ENCODE measurements at places on chromosomes 1 and 21.
A peak's percentile ranks its signal among the peaks of the same experiment; 100 is the strongest.

DNA sequence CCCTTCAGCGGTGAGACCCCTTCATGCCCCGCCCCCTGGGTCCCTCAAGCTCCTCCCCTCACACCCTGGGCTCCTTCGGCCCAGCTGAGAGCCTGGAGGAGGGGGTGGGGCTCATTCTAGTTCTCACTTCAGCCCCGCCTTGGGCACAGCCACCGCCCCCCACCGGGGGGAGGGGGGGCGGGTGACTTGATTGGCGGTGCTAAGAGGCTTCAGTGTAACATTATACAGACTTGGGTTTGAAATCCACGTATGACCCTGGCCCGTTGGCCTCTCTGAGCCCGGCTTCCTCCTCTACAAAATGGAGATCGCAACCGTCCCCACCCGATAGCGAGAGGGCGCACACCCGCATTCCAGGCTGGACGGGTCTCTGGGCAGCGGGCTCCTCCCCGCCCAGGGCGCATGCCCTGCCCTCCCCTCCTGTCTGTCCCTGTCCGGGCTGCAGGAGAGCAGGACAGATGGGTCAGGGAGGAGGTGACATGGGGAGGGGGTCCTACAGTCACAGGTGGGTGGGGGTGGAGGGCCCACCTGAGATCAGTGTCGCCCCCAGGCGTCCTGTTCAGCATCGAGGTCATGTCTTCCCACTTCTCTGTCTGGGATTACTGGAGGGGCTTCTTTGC lies 5.1 kb downstream of the CLCNKB start:
- DNase-seq, result peak; percentile 51

GRCh38 chr1:41955461-41956159 lies 36.9 kb upstream of the HIVEP3 start:
- peak; percentile 1 for DNase-seq

GRCh38 chr1:98304888-98305287 lies 356.6 kb upstream of the SNX7 start:
- DNase-seq, result no peak

DNA sequence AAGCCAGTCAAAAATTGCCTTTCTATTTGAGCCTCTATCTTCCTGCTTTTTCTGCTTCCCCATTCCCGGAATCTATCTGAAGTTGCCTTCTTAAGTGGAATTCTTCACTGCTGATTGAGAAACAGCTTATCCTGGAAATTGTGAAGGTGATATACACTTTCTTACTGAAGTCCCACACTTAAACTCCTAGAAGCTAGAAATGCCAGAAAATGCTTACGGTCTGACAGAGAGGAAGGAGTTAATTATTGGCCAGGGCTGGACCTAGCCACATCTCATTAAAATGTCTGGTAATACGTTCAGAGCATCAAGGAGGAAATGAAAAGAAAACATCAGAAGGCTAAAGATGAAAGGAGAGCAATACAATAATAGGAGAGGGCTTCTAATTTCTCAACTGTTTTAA lies 292.5 kb upstream of the SNX7 start:
- no peak for DNase-seq

DNA sequence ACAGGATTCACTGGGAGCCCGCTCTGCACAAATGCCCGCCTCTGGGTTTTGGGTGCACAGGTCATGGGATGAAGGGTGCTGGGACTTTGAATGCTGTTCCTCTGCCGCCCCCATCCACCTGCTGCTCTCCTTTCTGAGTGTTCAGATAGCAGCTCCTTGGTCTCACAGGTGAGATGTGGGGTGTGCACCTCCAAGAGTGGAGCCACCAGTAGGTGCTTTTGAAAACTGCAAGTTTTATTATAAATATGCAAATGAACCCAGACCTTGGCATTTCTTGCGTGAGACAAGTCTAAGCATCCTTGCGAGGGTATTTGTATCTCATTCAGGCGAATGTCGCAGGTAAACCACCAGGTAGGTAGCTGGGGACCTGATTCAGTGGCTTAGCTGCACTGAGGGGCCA lies 30.2 kb downstream of the OBSCN start:
- no peak for DNase-seq

DNA sequence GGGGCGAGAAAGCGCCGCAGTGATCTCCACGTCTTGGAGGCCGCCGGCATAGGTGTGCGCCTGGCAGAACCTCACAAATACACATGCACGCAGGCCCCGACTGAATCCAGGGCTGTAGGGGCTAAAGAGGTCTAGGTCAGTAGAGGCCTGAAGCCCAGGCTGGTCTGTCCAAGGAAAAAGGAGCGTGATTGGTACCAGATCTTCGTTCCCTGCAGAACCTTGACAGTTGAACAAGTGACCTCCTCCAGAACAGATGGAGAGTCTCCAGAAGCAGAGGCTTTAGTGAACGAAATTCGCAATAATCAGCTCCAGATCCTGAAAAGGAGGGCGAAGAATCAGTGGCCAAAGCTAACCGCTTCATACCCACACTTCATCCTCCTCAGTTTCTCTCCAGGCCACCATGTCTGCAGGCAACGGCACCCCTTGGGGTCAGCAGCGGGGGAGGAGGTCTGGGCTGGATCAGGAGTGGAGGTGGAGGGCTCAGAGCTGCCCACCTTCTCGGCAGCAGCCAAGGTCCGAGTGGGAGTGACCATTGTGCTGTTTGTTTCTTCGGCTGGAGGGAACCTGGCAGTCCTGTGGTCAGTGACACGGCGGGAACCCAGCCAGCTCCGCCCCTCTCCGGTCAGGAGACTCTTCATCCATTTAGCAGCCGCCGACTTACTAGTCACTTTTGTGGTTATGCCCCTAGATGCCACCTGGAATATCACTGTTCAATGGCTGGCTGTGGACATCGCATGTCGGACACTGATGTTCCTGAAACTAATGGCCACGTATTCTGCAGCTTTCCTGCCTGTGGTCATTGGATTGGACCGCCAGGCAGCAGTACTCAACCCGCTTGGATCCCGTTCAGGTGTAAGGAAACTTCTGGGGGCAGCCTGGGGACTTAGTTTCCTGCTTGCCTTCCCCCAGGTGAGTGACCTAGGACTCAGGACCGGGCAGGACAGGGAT lies 749 bp upstream of the PEX11B start:
- peak; percentile 24 for DNase-seq

DNA sequence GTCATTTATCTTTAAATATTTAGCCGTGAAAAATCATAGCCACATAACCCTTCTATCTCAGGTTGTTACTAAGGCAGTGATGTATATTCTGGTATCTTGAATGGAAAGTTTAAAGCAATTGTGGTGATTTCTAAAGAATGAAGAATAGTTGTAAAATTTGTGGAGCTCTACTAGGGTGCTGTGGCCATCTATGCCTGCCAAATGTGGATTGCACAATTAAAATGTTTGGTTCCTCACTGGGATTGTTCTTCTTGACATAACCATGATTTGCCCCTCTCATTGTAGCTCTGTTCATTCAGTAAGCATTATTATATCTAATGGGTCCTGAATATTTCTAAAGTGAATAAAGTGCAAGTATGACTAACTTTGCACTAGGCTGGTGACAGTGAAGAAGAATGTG lies 50.1 kb downstream of the AK4 start:
- no peak for DNase-seq

GRCh38 chr1:153399401-153400055 lies 8.7 kb upstream of the S100A8 start:
- no peak for DNase-seq

- DNase-seq, result no peak
Observed at GRCh38 chr1:56135069-56135863, 444.1 kb downstream of the PLPP3 start.

DNA sequence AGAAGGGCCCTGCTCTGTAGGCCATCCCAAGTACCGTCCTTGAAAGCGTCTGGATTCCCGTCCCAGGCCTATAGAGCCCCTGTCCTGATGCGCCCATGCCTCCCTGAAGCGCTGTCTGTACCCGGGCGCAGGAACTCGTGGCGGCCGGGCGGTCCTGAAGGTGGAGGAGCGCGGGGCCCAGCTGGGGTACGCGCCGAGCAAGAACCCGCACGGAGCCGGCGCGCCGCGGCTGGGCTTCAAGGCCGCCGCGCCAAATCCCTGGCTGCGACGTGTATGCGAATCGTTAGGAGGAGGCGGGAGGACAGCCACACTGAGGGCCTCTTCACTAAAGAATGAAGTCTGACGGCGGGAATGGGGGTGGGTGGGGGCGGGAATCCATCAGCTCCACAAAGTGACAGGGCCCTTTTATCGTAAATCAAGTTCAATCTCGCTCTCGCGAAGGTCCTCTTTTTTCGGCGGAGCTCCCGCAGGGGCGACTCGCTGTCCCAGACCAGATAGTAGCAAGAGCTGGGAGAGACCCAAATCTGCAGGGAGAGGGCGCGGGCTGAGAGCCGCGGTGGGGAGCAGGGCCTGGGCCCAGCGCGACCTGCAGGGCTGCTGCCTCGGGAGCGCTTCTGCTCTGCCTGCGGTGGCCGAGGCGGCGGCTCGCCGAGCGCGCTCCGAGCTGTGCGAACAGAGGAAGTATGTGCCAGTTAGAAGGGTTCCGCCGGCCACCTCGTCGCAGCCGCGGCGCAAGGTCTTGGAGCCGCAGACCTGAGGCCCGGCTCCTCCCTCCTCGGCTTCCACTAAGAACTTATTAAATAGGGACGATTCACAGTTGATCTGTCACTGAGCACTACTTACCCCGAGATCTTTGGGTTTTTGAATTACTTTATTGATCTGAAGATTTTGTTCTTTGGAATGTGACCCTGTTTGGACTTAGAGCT lies 10.4 kb downstream of the BARHL2 start:
- DNase-seq, result no peak

GRCh38 chr1:219179293-219179692 lies 5.6 kb downstream of the LYPLAL1 start:
- no peak for DNase-seq

- DNase-seq, result no peak
Observed at GRCh38 chr1:235858766-235859165, 7.9 kb downstream of the LYST start.
